ENCODE measurements at places on chromosomes 2 and 18.

DNA sequence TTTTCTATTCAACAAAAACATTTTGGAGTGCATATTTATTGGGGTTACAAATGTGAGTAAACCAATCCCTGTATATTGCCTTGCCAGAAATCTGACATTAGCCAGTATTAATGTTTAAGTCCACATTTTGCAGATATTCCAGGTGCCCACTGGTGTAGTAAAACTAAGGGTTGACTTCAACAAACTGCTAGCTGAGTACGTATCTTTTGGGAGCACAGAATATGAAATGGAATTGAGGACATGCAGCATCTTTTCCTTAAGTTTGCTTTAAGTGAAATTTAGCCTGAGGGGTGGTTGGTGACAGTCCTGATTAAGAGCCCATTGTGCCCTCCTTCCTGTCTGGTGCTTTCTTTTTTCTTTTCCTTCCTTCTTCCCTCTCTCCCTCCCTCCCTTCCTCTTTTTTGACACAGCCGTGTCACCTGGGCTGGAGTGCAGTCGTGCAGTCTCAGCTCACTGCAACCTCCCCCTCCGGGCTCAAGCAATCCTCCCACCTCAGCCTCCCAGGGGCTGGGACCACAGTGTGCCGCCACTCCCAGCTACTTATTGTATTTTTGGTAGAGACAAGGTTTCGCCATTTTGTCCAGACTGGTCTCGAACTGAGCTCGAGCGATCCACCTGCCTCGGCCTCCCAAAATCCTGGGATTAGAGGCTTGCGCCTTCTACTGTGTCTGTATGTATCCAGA, 1.6 kb downstream of the NUP35 start:
- no peak for DNase-seq

- DNase-seq = no peak
These were observed 3.0 kb downstream of the SPATA3 start for GRCh38 chr2:230998882-230999281.

GRCh38 chr2:213411582-213412289, 127.5 kb downstream of the SPAG16 start:
- no peak for DNase-seq

- DNase-seq = no peak
These were observed 423.1 kb downstream of the FIGN start for GRCh38 chr2:163312713-163313112.

GRCh38 chr2:85756822-85757435, 3.1 kb downstream of the ATOH8 start:
- no peak for DNase-seq

GRCh38 chr2:220278022-220278421, 650.6 kb downstream of the SLC4A3 start:
- no peak for DNase-seq

DNA sequence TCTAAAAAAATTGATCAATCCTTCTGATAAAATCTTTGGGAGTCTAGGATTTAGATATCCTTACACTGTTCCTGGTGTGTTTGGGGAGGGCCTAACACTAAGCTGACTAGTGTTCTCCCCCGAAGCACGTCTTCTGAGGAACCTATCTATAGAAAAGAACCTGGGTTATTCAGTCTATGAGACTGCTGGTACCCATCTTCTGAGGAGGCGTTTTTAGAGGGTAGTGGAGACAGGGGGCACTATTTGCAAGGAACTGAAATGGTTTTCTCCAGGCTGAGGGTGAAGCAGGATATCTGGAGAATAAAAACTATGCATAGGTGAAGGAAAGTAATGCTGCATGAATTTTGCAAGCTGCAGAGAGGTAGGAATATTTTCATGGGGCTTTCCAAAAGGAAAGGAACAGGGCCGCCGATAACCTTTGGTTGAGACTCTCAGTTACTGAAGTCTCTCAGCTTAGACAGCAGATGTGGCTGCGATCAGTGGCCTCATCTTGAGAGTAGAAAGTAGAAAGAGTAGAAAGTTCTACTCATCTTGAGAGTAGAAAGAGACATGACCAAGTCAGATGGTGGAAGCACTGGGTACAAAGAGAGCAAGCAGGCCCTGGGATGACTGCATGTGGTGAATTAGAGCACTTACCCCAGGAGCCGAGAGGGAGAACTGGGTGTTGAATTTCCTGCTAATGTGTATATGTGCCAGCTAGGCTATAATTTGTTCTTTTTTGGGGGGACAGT, 31.8 kb upstream of the KCNE4 start:
- no peak for DNase-seq

GRCh38 chr2:12501469-12502158, 215.1 kb upstream of the TRIB2 start:
- DNase-seq = no peak

GRCh38 chr2:236499691-236500578, 69.7 kb upstream of the ACKR3 start:
- DNase-seq = no peak

- no peak for DNase-seq
These were observed 156.2 kb downstream of the DTNA start for GRCh38 chr18:34866310-34866709.

DNA sequence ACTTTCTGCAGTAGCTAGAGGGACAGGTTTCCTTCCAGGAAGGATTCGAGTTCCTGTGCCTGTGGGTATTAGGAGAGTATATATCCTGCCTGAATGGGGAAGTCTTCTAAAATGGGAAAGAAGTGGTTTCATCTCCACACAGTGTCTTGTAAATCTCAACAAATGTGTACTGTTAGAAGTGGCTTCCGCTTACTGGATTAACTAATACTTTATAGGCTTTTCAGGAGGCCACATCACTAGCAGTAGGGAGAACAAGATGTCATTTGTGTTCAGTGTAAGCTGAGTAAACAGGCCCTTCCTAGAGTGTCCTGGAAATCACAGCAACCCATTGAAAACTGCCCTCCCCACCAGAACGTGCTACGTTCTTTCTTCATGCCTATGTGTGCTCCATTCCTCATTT, 12.5 kb upstream of the POLR1B start:
- no peak for DNase-seq

DNA sequence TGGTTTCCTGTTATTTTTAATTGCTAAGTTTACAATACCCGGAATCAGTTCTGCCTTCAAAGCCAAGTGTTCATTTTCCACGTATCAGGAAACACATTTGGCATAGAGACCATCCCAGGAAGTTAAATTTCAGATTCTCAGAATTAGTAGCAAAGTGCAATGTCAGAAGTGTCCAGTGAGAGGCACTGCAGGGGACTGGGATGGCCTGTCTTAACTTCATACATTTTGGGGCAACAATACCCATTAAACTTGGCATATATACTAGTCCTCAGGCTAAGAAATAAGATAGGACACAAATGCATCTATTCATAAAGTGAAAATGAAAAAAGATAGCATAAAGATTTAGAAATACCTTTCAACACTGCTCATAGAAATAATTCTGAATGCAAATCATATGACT, 1.5 kb upstream of the IL1RL2 start:
- no peak for DNase-seq

GRCh38 chr2:238528953-238529781, 102.4 kb downstream of the ASB1 start:
- no peak for DNase-seq

DNA sequence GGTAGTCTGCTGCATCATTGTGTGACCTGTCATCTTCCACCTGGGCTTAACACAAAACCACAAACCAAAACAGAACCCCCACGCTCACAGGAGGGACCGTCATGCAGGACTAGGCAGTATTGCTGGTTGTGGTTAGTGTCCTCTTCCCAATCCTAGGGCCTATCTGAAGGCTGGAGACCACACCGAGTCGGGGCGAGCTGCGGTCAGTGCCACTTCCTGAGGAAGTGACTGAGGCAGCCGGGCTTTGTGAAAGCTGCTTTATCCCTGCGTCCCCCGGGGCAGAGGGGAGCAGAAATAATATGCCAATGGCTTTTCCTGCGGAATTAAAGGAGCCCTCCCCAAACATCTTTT, 22.9 kb downstream of the ZNF532 start:
- no peak for DNase-seq

- no peak for DNase-seq
These were observed 47.5 kb downstream of the SKA1 start for GRCh38 chr18:50422286-50422898.

DNA sequence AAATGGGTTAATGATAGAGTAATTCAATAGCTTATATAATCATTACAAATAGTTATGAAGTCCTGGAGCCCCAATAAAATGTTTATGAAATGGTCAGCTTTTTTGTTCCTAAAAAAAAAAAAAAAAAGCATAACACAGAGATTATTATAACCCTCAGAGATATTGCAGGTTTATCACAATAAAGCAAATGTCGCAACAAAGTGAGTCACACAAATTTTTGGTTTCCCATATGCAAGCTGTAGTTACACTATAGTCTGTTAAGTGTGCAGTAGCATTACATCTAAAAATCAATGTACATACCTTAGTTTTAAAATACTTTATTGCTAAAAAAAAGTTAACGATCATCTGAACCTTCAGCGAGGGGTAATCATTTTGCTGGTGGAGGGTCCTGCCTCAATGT, 20.0 kb downstream of the WDFY1 start:
- DNase-seq = no peak

GRCh38 chr2:37576831-37577230, 94.6 kb downstream of the CDC42EP3 start:
- DNase-seq = no peak

- no peak for DNase-seq
These were observed 36.9 kb downstream of the RIT2 start for GRCh38 chr18:43078478-43079092.

DNA sequence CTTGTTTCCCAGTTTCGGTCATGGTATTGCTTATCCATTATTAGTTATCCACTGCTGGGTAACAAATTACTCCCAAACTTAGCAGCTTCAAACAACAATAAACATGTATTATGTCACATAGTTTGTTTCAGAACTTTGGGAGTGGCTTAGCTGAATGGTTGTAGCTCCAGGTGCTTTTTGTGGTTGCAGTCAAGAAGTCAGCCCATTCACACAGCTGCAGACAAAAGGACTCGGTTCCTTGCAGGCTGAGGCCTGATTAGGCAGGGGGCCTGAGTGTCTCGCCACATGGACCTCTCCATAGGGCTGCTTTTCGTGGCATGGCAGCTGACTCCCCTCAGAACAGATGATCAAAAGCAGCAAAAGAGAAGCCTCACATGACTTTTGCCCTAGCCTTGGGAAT, 58.2 kb upstream of the ITGA4 start:
- DNase-seq = no peak

DNA sequence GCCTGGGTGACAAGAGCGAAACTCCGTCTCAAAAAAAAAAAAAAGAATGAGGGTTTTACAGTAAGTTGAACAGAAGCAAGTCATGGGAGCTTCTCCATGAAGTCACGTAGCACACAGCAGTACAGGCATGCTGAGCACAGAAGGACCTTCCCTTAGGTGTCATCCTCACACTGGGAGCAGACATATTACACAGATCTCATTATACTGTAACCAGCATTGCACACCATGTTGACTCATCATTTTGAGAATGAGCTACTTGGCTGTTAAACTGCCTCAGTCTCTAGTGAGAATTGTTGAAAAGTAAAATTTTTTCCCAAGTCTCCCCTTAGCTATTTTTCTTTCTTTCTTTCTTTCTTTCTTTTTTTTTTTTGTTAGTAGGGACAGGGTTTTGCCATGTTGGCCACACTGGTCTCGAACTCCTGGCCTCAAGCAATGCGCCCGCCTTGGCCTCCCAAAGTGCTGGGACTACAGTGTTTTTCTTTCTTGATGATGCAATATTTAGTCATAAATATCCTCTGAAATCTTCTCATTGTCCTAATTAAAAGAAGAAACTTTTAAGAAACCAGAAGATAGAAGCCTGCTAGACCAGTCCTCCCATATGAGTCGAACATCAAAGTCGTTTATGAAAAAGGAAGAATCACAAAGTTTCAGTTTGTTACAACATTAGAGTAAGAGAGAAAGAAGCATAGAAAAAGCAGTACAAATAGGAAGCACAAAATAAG, 37.9 kb upstream of the PPP1CB start:
- DNase-seq = no peak

DNA sequence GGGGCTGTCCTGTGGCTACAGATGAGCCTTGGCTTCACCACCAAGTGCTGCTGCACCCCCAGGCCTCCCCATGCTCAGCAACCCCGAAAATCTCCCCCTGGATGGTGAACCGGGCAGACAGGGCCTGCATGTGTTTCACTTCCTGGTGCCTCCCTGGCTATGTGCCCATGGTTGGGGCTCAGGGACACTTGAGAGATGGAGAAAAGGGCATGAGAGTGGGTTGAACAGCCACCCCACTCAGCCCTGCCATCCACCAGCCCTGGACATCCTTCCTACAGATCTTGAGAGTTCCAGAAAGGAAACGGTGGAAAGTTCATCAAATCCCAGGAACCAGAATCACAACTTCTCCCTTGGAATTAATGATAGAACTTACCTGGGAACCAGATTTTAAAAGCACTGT, 74.7 kb upstream of the TEX51 start:
- DNase-seq = no peak

All from 8988T (cell line).